ENCODE measurements at places on chromosomes 2 and 18. TPM values are rescaled to one million over a fixed set of nuclear protein-coding genes. Genes with fewer than 3 reads are reported as not detected.

KCNJ3 gene
- total RNA-seq: 0.62 TPM

FAM110C gene
- total RNA-seq: 24.6 TPM

KLHL14 gene
- total RNA-seq: 0.07 TPM

DSG3 gene
- 0.07 TPM for total RNA-seq

ALPP gene
- total RNA-seq: 0.11 TPM

NXPH2 gene
- not detected for total RNA-seq

- no peak for DNase-seq
Measured at GRCh38 chr18:60755134-60755533, 382.6 kb upstream of the MC4R start.

GRCh38 chr2:52632543-52632942 is 1135.1 kb upstream of the CHAC2 start:
- no peak for DNase-seq

- DNase-seq: no peak
Measured at GRCh38 chr2:166882851-166883250, 5.4 kb upstream of the XIRP2 start.

DNA sequence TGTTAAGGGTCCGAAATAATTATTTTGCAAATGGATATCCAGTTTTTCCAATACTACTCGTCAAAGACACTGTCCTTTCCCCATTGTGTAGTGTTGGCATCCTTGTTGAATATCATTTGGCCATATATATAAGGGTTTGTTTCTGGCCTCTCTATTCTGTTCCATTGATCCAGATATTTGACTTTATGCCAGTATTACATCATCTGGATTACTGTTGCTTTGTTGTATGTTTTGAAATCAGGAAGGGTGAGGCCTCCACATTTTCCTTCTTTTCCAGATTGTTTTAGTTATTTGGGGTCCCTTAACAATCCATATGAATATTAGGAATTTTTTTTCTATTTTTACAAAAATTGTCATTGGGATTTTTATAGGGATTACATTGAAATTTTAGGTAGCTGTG is 244.1 kb downstream of the GPD2 start:
- no peak for DNase-seq

DNA sequence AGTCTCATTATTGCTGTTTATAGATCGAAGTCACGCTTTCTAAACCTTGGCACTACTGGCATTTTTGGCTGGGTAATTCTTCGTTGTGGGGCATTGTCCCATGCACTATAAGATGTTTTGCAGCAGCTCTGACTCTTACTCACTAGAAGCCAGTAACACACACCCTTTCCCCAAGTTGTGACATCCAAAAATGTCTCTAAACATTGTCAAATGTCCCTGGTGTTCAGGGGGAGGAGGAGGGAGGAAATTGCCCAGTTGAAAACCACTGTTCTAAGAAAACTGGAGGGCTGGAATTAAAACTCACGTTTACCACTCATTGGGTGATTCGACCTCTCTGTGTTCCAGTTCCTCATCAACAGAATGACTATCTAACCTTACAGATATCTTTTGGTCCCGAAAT is 115.7 kb upstream of the KLF7 start:
- DNase-seq: no peak

GRCh38 chr2:159635006-159635789 is 18.9 kb upstream of the BAZ2B start:
- DNase-seq: no peak

GRCh38 chr2:68753318-68753717 is 18.7 kb downstream of the ARHGAP25 start:
- DNase-seq: peak; percentile 16

DNA sequence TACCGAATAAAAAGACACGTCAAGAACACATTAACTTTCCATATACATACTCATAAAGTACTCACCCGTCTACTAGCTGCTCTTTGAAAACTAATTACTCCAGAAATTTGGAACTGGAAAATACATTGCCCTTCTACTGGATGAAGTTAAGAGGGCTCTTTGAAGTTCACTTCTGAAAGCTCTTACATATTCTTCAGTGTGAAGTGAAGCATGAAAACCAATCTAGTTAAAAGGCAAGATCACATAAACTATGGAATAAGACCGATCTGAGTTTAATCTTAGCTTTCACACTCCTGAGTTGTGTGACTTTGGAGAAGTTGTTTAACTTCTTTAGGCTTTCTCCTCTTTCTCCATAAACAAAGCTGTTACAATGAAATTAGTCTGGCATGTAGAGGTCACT is 38.5 kb downstream of the REV1 start:
- no peak for DNase-seq

GRCh38 chr2:195741191-195741590 is 84.2 kb downstream of the SLC39A10 start:
- DNase-seq: no peak

DNA sequence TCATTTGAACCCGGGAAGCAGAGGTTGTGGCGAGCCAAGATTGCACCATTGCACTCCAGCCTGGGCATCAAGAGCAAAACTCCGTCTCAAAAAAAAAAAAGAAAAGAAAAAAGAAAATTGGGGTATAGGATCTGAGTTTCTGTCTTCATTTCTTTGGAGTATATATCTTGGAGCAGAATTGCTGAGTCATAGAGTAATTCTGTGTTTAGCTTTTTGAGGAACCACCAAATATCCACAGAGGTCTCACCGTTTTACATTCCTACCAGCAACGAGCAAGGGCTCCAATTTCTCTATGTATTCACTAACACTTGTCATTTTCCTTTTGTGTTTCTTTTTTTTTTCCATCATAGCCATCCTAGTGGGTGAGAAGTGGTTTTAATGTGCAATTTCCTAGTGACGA is 87.6 kb upstream of the TEX51 start:
- DNase-seq: no peak

- peak; percentile 53 for DNase-seq
Measured at GRCh38 chr2:218648088-218648786, 11.2 kb downstream of the ZNF142 start.

DNA sequence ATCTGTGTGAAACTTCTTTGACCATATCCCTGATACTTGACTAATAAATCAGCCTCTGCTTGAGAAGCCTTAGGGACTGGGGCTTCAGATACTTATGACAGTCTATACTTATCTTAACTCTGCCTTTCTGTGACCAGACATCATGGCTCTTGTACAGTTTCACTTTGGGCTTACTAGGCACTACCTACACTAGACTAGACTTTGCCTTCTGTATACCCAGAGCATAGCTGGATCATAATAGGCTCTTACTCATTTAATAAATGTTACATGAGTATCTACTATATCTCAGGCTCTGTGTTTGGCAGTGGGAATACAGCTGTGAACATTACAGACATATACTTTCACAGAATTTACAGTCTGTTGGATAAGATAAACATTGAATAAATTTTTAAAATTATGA is 9.0 kb downstream of the UGP2 start:
- DNase-seq: no peak

DNA sequence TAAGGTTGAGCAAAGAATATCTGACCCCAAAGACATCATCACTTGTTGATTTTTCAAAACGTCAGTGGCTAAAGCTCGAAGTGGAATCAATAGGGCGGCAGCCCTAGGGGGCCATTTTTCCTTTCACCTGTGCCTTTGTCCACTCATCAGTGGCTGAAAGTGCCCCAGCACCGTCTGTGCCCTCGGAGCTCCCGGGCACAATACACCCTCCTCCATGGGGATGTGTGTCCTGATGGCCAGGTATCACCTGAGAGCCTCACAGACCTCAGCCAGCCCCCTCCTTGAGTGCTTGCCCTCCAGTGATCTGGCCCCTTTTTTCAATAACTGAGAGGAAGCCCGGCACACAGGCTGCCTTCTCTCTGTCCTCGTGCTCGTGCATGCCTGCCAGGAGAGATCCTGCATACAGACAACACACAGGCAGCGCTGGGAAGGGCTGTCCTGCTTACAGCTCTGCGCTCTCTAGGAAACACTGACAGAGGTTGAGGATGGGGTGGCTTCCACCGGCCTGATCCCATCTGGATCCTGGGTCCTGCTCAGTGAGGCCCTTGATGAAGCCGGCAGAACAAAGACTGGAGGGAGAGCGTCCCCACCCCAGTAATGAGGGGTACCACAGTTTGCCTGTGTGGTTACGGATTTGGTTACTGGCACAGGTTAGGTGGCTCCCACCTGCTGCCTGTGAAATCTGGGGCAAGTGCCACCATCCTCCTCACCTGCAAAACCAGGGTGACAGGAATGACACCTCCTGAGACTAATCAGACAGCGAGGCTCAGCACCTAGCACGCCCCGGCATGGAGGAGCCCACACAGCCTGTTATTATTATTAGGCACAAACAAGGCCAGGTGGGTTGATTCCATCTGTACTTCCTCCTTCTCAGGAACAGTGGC is 197.5 kb upstream of the RAB6C start:
- no peak for DNase-seq

Data from colonic mucosa (tissue), 4 donors.